ENCODE measurements at places on chromosomes 4 and X.
A peak's percentile ranks its signal among the peaks of the same experiment; 100 is the strongest.

DNA sequence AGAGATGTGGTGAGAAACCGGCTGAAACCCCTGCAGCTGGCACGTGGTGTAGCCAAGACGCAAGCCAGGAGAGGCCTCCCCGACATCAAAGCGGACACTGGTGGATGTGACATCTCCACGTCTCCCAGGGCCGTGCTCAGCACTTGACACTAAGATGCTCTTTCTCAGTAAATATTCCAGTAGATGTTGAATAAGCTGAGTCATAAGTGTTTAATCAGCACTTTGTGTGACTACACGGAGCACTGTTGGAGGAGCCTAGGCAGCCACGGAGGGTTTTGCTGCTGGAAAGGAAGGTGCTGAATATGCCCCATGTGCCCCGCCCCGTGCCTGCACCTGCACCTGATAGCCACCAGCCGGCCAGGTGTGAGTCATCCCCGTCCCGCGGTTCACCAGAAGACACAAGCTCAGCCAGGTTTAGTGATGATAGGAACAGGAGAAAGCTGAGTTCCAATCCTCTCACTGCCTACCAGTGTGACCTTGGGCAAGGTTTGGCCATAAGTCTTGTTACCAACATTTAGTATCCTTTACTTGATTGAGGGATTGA lies 29.0 kb upstream of the C4orf50 start:
- no peak for DNase-seq

- peak; percentile 33 for DNase-seq
These were observed 27.4 kb upstream of the TMPRSS11B start for GRCh38 chr4:68272860-68273259.

GRCh38 chr4:56469489-56470210 lies 2.2 kb downstream of the SRP72 start:
- no peak for DNase-seq

DNA sequence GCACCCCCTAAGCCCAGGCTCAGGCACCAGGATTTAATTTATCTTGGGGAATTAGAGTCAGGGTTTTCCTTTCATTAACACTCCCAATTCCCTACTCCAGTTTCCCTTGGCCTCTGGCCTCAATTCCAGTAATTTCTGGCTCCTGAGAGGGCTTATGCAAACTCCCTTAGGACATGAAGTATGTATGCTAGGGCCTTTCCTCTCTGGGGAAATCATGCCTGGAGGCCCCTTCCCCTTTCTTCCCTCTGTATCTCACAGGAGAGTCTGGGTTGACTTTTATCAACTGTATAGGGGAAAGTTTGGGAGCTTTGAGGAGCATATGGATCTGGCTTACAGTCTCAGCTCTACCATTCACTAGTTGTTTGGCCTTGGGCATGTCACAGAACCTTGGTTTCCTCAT lies 169.5 kb downstream of the SHROOM4 start:
- DNase-seq, result no peak

DNA sequence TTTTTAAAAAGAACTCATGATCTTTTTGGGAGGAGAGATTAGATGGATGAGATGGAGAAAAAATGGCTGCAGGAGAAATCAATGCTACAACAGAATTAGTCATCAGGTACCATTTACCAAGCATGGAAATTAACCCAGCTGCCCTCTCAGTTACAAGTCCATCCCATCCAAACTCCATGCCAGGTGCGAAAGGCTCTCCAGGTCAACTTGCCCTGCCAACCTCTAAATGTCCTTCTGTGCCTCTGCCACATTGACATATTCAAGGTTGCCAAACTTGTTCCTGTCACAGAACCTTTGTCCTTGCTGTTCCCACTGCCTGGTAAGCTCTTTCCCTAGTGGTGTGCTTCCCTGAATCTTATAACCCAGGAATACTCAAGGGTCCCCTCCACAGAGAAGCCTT lies 7.2 kb downstream of the SPATA18 start:
- DNase-seq, result no peak

GRCh38 chr4:121122661-121123060 lies 41.5 kb downstream of the TNIP3 start:
- peak; percentile 20 for DNase-seq

DNA sequence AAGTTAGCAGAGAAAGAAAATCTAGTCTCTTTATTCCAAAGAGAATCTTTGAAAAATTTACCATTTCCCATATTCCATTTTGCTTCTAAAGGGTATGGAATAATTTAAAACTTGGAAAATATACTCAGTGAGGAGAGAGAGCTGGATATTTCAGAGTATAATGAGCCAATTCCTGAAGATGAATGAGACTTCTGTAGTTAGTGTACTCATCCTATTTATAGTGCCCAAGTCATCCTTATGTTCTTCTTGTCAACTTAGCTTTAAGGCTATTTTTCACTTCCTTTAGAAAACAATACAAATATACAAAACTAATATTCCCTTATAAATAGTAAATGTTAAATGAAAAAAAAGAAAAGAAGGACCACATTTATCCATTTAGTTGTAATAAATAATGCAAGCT lies 302.6 kb downstream of the IQCM start:
- DNase-seq, result no peak

- no peak for DNase-seq
These were observed 376 bp downstream of the ABCG2 start for GRCh38 chr4:88158038-88158488.

- peak; percentile 29 for DNase-seq
These were observed 68.7 kb upstream of the ADAD1 start for GRCh38 chr4:122309988-122310626.

- no peak for DNase-seq
These were observed 88.3 kb downstream of the CLCN4 start for GRCh38 chrX:10244915-10245622.

GRCh38 chrX:153449368-153450113 lies 3.7 kb upstream of the TREX2 start:
- no peak for DNase-seq

GRCh38 chr4:83180431-83180968 lies 66.0 kb upstream of the PLAC8 start:
- DNase-seq, result no peak

DNA sequence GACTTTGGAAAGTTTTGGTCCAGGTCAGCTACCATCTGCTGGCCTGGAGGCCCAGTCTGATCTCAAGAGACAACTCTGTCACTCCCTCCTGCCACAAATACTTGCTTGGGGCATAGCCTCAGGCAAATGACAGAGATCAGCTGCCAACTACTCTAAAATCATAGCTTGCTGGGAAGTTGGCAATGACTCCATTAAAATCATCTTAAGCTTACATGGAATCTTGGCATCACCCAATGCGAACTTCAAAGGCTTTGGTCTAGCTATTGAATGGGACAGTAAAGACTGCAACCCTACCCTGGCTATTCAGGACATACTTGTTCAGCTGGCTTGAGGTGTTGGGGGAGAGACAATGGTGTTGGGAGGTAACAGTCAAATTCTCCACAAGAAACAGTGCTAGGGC lies 7.0 kb upstream of the USO1 start:
- no peak for DNase-seq

GRCh38 chrX:76555269-76555668 lies 127.8 kb downstream of the MAGEE1 start:
- no peak for DNase-seq

DNA sequence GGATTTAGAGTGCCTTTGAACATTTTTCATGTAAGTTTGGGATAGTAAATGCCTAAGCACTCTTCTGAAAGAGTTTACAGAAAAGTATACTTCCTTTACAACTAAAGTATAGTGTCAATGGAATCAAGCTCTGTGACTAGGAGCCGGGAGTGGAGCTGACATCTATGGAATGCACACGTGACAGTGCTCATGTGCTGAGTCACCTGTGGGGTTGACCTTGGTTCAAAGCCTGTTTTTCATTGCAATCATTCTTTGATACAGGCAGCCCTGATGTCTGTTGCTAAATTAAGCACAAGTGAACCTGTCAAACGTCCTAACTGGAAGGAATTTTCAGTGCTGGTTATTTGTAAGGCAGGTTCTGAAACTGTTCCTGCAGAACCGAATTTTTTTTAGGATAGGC lies 82.5 kb downstream of the GPAT3 start:
- peak; percentile 83 for DNase-seq

DNA sequence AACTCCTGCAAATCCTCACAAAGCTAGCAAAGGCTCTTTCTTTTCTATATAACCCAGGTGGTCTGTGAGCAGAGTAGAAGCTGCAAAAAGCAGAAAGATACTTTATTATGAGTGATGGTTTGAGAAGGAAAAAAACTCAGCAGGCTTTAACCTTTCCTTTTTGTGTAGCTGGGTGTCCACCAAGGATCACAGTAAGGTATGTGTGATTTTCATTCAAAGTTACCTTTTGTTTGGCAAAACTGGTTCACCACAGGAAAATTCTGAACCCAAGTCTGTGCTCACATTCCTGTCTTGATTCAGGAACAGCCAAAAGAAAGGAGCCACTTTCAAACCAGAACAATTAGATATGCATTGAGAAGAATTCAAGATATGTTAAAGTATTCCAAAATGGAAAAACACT lies 35.7 kb downstream of the FRAS1 start:
- DNase-seq, result no peak

DNA sequence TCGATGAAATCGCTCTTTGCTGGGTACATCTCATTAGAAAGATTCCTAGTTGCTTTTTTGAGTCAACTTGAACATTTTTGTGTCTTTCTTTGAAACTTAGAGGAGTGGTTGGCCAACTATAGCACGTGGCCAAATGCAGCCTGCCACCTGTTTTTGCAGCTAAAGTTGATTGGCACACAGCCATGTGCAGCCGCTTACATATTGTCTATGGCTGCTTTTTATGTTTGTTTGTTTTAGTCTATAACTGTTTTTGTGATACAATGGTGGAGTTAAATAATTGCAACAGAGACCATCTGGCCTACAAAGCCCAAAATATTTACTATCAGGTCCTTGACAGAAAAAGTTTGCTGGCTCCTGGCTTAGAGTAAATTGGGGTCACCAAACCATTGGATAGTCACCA lies 86.3 kb downstream of the CLCN4 start:
- no peak for DNase-seq

- DNase-seq, result peak; percentile 86
These were observed 58.1 kb upstream of the ADRA2C start for GRCh38 chr4:3708103-3708510.

GRCh38 chr4:153731239-153731638 lies 28.6 kb downstream of the RNF175 start:
- DNase-seq, result peak; percentile 89

DNA sequence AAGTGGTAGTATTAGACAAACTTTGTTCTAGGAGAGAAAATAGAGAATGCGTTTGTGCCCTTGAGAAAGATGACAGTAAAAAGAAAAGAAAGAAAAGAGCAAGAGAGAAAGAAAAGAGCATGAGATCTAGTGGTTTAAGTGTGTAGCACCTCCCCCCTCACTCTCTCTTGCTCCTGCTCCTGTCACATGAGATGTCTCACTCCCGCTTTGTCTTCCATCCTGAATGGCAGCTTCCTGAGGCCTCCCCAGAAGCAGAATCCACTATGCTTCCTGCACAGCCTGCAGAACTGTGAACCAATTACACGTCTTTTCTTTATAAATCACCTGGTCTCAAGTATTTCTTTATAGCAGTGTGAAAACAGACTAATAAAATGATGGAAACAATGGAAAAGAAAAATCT lies 499.6 kb downstream of the ACTRT1 start:
- DNase-seq, result no peak

GRCh38 chr4:187666034-187666433 lies 329.5 kb upstream of the ZFP42 start:
- DNase-seq, result no peak

DNA sequence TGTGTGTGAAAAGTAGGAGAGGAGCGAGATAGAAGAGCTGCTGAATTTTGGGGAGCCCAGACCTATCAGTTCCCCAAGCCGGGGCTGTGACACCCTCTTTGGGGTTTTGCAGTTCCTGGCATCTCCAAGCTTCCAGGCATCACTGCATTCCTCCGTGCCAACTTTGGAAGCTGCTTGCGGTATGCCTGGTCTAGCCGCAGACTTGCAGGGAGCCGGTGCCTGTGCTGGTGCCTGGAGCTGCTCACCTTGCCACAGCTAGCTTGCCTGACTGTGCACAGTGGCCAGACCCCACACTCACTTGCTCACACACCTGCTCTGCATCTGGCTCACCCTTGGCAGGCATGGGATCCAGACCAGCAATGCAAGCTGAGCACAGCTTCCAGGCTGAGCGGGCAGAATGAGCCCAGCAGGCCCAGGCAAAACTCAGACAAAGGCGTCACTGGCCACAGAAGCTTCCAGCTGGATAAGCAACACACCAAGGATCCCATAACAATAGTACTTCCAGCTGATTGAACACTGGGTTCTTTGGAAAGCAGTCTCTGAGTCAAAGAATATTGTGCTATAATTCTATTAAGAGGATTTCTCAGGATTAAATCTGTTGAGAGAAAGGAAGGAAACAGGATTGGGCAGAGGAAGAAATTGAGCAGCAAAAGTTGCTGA lies 390.9 kb downstream of the TEX13C start:
- no peak for DNase-seq

DNA sequence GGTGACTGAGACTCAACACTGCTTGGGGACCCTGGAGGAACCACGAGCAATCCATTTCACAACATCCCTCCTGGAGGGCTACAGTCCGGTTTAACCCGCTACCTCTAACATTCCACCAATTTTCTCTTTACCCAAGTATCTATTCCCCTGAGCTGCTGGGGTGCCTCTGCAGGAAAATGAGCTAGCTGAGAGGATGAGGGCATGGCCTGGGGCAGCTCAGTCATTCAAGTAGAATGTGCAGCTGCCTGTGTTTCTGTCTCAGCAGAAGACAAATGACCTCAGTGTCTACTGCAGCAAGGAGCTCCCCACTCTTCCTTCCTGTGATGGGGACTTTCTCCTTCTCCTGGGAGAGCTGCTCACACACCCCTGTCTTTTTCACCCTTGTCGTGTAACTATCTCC lies 120.8 kb downstream of the ZNF518B start:
- DNase-seq, result peak; percentile 75

DNA sequence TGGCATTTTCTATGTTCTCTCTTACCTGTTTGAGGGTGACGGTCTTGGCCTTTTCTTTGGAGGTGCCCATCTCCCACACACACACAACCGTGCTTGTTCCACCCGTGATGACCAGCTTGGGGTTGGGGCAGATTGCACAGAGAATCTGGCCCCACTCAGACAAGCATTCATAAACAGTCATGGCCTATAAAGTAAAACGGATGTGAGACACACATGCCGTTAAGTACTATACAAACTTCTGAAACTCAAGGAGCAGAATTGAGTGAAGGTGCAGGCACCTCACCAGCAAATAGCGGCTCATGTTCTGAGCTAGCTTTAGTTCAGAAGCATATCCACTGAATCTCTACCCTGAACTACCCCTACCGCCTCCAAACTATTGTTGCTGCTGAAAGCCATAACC lies 107.6 kb downstream of the CDS1 start:
- DNase-seq, result no peak

Data from AG10803 (cell line).